ENCODE measurements at places on chromosomes 16 and 17.

- DNase-seq: no peak
Observed at GRCh38 chr17:6556121-6557039, at the start of gene PITPNM3. Gene PITPNM3 (minus strand): TSS chr17:6556555. CDS start chr17:6556406, 149 bp downstream.

GRCh38 chr16:80596507-80597207, 55.9 kb downstream of the DYNLRB2 start:
- no peak for DNase-seq

DNA sequence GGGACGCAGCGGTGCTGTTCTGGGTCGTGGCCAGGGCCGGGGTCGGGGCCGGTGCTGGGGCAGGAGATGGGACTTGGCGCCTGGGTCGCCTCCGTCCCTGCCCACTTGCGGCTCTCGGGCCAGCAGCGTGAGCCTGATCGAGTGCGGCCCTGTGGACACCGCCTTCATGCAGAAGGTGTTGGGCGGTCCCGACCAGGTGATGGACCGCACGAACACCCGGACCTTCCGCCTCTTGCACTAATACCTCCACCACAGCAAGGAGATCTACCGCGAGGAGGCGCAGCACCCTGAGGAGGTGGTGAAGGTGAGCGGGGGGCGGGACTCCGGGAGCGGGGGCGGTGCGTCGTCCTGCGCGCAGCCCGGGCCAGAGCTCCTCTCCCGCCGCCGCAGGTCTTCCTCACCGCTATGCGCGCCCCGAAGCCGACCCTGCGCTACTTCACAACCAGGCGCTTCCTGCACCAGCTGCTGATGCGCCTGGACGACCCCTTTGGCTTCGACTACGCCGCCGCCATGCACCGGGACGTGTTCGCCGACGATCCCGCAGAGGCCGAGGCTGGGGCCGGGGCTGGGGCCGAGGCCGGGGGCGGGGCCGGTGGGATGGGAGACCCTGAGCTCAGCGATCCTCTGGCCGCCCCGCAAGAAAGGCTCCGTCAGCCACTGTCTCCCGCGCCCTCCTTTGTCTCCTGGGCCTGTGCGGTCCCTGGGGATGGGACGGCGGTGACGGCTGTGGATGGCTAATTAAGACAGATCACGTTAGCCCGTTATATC, 4.5 kb upstream of the HSD17B1 start:
- DNase-seq: peak; percentile 40

GRCh38 chr16:73220836-73221235, 172.9 kb upstream of the ZFHX3 start:
- DNase-seq: no peak

DNA sequence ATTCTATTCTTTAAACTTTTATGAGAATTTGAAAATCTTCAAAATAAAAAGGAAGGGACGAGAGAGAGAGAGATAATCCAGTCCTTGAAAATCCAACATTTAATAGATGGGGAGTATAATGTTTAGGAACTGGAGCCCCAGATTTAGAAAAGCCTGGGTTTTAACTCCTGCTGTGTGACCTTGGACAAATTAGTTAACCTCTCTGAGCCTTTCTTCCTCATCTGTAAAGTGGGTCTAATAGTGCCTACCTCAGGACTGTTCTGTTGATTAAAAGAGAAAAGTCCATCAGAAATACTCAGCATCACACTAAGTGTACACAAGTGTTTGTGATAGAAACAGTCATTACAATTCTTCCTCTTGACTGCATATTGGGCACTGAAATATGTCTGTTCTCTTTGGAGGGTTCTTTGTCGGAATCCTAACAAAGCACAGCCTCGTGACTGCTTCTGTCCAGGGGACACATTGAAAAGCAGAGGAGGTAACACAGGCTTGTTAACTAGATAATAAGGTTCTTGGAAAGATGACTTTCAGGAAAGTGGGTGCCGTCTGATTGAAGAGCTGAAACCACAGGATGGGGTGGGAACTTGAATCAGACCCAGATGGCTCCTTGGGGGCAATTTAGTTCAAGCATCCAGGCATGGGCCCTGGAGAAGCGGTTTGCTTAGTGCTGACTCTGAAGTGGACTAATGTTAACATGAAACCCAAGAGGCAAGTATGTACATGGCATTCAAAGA, 128.2 kb downstream of the CLEC16A start:
- no peak for DNase-seq

GRCh38 chr17:75010683-75011400, 1.6 kb upstream of the MRPL58 start:
- no peak for DNase-seq

DNA sequence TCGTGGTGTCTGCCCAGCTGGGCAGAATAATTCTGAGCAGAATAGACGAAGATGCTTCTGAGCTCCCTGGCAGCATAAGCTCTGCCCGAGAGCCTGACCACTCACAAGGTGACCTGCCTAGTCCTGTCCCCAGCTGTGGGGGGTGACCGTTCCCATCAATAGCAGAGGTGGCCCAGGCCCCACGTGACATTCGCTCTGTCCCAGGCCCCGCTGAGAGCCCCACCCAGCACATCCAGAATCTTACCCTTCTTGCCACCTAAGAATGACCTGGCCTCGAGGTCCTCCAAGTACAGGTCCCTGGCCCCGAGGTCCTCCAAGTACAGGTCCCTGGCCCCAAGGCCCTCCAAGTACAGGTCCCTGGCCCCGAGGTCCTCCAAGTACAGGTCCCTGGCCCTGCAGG, 695 bp upstream of the TMEM204 start:
- DNase-seq: no peak

DNA sequence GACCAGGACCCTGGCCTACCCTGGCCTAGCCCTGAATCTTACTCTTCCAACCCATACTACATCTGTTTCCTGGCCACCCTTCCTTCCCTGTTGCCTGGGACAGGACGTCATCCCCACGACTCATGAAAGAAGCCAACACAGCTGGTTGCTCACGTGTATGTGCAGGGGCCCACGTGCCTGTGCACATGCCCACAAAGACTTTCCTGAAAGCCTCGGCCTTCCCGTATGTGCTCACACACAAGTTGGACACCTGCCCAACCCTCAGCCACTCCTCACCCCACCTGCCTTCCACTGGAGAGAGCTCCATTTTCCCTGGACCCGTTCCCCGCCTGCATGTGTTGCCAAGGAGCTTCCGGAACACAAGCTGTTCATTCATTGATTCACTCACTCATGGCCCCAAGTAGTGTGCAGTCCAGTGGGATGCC, 7.0 kb downstream of the PLXDC1 start:
- DNase-seq: no peak

DNA sequence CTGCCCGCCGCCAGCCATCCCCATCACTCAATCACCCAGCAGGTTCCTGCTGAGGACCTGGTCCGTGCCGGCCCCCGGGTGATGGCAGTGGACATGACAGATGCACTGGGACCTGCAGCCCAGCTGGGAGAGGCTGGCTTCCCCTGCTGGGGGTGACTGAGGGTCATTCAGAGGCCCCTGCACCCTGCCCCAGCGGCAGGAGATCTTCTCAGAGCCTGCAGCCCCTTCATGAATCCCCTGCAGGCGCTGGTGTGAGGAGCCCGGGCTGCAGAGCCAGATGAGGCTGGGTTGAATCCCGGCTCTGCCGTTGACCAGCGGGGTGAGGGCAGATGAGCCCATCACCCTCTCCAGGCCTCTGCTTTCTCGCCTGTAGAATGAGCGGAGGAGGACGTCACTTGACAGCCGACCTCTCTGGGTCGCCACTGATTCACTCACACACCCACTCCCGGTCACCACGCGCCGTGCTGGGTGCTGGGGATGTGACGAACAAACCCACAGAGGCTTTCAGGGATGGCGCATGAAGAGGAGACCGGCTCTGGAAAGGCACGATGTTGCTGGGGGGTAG, 95.2 kb upstream of the CIBAR2 start:
- no peak for DNase-seq

GRCh38 chr16:4709481-4709880, 16.1 kb downstream of the NUDT16L1 start:
- no peak for DNase-seq

DNA sequence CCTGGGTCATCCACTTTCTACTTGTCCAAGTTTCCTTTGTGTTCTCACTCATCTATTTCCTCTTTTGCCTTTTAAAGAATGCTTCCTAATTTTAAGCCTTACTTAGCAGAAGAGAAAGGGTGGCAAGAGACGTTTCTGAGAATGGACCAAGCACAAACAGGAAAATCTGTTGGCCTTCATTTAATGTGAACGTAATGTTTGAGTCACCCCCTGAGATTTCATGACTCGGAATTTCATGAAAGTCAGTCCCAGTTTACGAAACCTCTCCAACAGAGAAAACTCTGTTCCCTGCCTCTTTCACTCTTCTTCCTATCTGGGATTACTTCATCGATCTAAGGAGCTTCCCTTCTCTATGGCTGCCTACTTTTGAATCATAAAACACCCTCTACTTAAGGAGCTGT, at the start of gene CD300E:
TSS of gene CD300E (minus strand) at position 46 of the 401 bp plus-strand sequence. CDS start 117 bp downstream, outside the sequence.
- DNase-seq: no peak

DNA sequence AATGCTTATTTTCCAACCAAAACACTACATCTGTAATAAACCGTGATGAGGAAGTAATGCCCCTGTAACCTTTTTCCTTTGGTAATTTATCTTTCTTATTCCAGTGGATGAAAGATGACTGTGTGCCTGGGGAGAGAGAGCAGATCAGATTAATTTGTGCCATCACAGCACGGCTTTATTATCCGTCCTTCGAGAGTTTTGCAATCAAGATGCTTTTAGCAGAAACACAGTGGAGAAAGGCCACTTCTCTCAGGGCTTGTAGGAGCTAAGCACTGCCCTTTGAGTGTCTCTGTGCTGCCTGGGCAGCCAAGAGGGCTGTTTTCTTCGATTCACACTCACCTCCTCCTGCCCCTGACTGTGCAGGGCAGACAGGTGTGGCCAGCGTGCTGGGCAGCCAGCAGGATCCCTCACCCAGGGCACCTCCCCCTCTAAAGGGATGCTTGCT, 190.2 kb downstream of the PRKCA start:
- no peak for DNase-seq

- peak; percentile 71 for DNase-seq
Observed at GRCh38 chr17:40564883-40565768, at the start of gene CCR7. Gene CCR7 (minus strand): TSS chr17:40565472. CDS start chr17:40565409, 63 bp downstream.

DNA sequence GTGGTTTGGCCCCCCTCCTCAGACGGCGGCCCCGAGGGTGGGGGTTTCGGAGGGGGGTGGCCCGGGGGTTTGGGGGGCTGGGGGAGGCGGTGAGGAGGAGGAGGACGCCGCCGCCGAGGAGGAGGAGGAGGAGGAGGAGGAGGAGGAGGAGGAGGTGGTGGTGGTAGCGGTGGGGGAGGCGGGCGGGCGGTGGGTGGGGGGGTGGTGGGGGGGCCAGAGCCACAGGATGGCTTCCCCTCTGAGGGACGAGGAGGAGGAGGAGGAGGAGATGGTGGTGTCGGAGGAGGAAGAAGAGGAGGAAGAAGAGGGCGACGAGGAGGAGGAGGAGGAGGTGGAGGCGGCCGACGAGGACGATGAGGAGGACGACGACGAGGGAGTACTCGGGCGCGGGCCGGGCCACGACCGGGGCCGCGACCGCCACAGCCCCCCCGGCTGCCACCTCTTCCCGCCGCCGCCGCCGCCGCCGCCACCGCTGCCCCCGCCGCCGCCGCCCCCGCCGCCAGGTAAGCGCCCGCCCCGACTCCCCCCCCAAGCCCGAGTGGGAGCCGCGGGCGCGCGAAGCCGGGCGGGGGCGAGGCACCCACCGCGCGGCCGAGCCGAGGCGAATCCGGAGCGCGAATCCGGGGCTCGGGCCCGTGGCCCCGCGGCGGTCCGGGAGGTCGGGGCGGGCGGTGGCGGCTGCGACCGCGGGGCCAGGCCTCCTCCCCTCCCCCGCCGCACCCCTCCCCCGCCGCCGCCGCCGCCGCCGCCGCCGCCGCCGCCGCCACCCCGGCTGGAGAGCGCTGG, 3.8 kb upstream of the CHD3 start:
- DNase-seq: peak; percentile 32

- no peak for DNase-seq
Observed at GRCh38 chr17:7912927-7913524, 3.1 kb downstream of the RNF227 start.

GRCh38 chr17:80765241-80765961, 220.8 kb downstream of the RPTOR start:
- DNase-seq: no peak

DNA sequence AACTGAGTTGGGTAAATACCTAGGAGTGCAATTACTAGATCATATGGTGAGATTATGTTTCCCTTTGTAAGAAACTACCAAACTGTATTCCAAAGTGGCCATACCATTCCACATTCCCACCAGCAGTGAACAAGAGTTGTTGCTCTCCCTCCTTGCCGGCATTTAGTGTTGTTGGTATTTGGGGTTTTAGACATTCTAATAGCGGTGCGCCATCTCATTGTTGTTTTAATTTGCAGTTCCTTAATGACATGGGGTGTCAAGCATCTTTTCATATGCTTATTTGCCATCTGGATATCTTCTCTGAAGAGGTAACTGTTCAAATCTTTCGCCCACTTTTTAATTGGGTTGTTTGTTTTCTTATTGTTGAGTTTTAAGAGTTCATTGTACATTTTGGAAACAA, 164.2 kb upstream of the LHX1 start:
- DNase-seq: no peak

DNA sequence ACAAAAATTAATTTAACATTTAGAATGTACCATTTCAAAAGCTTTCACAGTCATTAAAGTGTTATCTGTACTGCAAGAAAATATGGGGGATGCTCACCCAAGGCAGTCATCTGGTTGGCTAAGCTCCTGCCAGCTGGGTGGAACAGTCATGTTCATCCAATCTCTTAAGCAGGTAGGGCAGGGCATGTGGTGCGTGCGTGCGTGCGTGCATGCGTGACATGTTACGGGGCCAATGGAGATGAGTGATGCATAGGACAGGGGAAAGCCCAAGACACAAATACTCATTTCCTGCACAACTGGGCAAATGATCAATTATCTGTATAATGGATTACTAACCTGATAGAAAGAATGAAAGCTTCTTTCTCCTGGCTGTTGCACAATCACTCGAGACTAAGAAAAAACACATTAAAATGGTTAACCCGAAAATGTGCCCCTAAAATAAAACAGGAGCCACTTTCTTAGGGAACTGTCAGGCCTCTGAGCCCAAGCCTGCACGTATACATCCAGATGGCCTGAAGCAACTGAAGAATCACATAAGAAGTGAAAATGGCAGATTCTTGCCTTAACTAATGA, 104.4 kb downstream of the MYO1D start:
- DNase-seq: no peak

DNA sequence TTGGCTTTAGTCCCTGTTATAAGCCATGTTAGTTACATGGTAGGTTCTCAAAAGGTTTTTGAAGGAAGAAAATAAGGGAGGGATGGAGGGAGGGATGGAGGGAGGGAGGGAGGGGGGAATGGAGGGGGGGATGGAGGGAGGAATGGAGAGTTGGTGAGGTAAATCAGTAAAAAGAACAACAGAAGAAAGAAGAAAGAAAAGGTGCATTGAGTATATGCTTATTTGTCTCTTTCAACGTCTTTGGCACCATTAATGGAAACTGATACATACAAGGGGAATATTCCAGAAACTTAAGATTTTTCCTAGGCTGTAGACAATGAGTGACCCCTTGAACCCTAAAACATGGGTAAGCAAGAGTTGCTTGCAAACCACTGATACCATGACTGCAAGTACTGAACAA, 1056.3 kb downstream of the CDH11 start:
- no peak for DNase-seq

DNA sequence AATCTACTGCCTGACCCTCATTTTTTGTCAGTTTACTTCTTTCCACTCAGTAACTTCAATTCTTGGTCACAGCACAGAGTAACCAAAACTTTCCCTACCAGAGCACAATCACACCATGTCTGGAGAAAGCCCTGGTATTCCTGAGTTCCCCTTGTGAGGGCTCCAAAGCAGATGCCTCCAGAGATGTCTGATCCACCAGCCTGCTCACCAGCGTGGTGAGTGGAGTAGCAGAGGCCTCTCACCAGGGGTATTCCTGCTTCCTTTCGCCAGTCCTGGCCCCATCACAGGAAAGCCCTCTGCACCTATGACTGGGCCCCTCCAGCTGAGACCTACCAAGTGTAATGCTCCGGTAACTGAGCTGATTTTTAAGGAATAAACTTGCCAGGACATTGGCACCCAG, 205.4 kb upstream of the HS3ST3A1 start:
- DNase-seq: no peak

Data from stimulated activated CD4-positive, alpha-beta T cell treated with anti-CD3 and anti-CD28 coated beads, TNF-alpha, amount 100 ng/mL, for 1 hour (primary cell).